ENCODE measurements at places on chromosomes 3 and 15.

- no peak for DNase-seq
Observed at GRCh38 chr3:65020281-65021160, 332.7 kb upstream of the ADAMTS9 start.

DNA sequence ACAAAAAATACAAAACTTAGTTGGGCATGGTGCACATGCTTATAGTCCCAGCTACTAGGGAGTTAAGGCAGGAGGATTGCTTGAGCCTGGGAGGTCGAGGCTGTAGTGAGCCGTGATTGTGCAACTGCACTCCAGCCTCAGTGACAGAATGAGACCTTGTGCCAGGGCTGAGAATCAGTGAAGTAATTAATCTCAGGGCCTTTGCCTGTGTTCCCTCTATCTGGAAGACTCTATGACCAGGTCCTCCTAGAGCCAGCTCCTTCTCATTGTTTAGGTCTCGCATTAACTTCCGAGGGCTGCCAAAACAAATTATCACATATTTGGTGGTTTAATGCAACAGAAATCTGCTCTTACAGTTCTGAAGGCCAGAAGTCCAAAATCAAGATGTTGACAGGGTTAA is 41.4 kb upstream of the FLNB start:
- DNase-seq = no peak

GRCh38 chr3:138717348-138717747 is 108.8 kb downstream of the FAIM start:
- DNase-seq = no peak

GRCh38 chr3:188534633-188535032 is 380.7 kb downstream of the LPP start:
- no peak for DNase-seq

DNA sequence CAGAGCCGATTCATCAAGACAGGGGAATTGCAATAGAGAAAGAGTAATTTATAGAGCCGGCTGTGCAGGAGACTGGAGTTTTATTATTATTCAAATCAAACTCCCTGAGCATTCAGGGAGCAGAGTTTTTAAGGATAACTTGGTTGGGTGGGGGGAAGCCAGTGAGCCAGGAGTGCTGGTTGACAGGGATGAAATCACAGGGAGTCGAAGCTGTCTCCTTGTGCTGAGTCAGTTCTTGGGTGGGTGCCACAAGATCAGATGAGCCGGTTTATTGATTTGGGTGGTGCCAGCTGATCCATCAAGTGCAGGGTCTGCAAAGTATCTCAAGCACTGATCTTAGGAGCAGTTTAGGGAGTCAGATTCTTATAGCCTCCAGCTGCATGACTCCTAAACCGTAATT is 95.4 kb upstream of the CCDC80 start:
- DNase-seq = no peak

DNA sequence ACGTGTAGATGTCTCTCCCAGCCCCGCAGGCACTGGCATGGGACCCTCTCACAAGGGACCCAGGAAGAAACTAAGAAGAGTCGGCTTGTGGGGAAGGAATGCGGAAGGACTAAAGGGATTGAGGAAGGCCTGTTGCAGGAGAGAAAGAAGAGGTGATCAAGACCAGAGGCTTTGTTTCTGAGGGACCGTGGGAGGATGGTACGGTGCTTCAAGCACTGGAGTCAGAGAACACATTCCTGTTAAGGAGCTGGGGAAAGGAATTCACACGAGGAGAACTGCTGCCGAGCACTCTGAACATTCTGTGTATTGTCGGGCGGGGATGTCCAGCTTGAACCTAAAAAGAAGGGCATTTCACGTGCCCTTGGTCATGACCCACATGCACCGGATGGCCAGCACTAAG is 91.4 kb downstream of the TAMM41 start:
- DNase-seq = no peak

GRCh38 chr15:52924630-52925029 is 134.5 kb upstream of the ONECUT1 start:
- DNase-seq = no peak

DNA sequence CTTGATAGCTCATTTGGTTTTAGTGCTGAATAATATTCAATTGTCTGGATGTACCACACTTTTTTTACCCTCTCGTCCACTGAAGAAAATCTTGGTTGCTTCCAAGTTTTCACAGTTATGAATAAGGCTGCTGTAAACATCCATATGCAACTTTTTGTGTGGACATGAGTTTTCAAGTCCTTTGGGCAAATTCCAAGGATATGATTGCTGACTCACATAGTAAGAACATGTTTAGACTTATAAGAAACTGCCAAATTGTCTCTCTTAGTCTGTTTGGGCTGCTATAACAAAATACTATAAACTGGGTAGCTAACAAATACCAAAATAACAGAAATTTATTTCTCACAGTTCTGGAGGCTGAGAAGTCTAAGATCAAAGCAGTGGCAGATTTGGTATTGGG is 59.5 kb upstream of the TNFSF10 start:
- no peak for DNase-seq
